PC-9 (cell line): ENCODE measurements at places on chromosomes 16 and 17.

- no peak for DNase-seq
These were observed 18.4 kb upstream of the C16orf82 start for GRCh38 chr16:27048316-27048715.

GRCh38 chr16:80208015-80208414 lies 332.8 kb upstream of the DYNLRB2 start:
- no peak for DNase-seq

DNA sequence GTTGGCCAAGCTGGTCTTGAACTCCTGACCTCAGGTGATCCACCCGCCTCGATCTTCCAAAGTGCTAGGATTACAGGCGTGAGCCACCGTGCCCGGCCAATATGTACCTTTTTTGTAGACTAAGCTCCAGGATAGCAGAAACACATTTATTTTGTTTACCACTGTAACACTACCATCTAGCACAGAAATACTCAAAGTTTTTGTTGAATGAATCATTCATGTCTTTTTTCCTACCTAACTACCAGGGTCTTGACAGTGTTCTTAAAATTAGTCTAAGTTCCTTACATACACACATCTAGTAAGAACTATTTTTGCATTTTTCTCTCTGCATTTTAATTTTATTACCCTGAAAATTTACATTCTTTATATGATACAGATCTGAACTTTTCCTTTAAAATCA lies 44.4 kb downstream of the AKAP10 start:
- no peak for DNase-seq

GRCh38 chr16:48128769-48129168 lies 27.0 kb downstream of the ABCC12 start:
- no peak for DNase-seq

DNA sequence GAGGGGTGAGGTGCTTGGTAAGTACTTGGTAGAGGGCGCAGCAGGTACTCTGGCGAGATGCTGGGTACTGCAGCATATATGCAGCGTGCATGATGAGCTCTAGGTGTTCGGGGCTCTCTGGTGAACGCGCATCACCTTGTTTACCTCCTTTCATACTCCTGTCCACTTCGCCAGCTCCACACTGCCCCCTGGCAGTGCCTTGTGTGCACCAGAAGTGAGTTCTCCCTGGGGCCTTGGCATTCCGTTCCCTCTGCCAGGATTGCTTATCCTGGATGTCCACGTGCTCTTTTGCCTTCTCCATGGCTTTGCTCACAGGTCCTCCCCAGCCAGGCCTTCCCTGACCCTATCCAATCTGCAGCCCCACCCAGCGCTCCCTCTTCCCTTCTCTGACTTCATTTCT lies 154.2 kb downstream of the MRM1 start:
- no peak for DNase-seq

DNA sequence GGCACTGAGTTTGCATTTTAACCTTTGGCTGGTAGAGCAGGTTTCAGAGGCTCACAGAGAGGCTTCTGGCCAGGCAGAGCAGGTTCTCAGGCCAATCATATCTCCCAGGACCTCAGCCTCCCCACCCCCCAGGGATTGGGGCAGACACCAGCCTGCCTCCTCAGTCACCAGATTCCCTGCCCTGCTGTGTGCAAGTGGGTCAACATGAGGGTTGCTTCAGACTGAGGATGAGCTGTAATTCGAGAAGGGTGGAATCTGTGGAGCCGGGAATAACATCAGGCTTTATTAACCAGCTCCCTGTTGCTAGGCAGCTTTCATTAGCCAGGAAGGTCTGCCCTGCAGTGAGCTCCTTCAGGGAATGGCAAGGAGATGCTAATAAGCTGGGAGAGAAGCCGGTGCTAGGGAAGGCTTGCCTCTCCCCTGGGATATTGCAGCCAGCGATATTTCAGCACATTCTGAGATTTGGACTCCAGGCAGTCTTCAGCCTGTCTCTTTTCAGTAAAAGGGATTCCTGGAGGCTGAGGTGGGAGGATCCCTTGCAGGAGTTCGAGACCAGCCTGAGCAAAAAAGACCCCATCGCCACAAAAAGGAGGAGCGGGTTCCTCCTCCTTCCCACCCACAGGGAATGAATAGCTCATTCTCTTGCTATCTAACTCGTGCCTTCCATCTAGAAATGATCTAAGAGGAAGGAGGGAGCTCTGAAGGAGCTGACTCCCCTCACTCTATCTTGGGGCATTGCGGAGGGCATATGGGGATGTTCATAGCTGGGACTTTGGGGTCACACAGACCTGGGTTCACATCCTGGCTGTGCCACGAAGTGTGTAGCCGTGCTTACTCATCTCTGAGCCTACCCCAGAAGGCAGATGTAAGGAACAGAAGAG lies 10.7 kb downstream of the SGSM2 start:
- DNase-seq, result peak; percentile 93

DNA sequence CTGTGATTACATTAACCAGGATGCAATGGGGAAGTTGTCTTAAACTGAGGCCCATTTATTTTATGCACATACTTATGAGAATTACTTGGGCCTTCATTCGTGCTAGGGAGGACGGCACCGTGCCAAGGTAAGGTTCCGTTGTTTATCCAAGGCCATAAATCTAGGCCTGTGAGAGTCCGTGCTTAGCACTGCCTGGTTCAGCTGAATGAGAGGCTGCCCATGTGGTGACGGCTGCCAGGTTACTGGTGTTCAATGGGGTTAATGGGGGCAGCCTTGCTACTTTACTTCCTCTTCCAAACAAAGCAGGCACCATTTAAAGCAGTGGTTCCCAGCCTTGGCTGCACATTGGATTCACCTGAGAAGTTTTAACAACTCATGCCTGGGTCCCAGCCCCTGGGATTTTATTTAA lies 135.1 kb upstream of the NOL11 start:
- no peak for DNase-seq

DNA sequence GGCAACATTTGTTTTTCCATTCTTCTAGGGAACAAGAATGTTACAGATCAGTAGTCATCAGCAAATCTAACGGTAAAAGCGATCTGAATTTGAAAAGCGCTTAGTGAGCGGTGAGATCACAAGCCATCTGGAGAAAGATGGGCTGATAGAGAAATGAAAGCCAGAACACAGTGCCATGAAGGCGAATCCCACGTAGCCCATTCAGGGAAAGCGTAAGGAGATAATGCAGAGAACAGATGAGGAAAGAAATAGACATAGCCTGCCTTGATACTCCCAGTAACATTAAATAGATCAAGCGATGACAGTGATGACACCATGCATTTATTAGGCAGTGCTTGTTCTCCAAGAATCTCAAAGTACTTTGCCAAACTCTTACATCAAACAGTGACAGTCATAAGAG lies 183.1 kb upstream of the PSMD7 start:
- DNase-seq, result no peak

GRCh38 chr17:9427465-9428315 lies 147.9 kb downstream of the STX8 start:
- no peak for DNase-seq

DNA sequence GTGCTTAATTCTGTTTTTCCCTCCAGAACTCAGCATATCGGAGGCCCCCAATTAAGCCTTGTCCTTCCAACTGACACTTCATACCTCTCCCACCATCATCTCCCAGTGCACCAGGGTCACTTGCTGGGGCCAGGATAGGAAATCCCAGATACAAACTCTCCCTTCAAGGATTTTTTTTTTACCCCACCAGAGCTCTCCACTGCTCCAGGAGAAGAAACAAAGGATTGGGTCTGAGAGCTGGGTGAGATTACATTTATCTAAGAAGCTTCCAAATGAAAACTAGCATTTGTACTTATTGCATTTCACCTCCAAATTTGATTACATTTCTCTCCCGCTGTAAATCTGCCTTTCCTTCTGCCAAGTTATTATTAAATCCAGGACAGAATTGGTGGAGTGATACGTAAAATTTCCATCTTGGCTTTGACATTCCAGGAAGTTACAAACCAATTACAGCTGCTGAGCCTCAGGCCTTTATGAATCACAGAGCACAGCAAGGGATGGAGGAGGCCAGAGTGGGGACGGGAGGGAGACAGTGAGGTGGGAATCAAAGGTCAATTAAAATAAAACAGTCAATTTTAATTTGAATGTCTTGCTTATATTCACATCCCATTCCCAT lies 123.5 kb downstream of the USP31 start:
- DNase-seq, result no peak
